ENCODE measurements at places on chromosomes 6 and 20. TPM values are rescaled to one million over a fixed set of nuclear protein-coding genes. Genes with fewer than 3 reads are reported as not detected.

Gene BHLHE23
- 2.1 TPM for total RNA-seq

Gene FHL5
- total RNA-seq, result not detected

Gene TDRD6
- total RNA-seq, result not detected

Gene SLC4A11
- 3.1 TPM for total RNA-seq

Gene APCDD1L
- 2.6 TPM for total RNA-seq

Gene HNF4A
- total RNA-seq, result 11.4 TPM

Gene C20orf144
- total RNA-seq, result 0.11 TPM

Gene VNN1
- total RNA-seq, result not detected

Gene CST7
- total RNA-seq, result not detected

Gene SLC22A2
- total RNA-seq, result 0.42 TPM

Gene OOEP
- not detected for total RNA-seq

Gene SLC16A10
- total RNA-seq, result 5.1 TPM

Gene TMC2
- total RNA-seq, result not detected

Gene RSPO3
- total RNA-seq, result not detected

Gene PNPLA1
- not detected for total RNA-seq

Gene FERMT1
- total RNA-seq, result 14.3 TPM

Gene PLCB1
- total RNA-seq, result 13.3 TPM

Gene EDN1
- 0.76 TPM for total RNA-seq

Gene CALHM5
- total RNA-seq, result 0.04 TPM

Gene EEF1A2
- 30.7 TPM for total RNA-seq

Gene MYLK2
- total RNA-seq, result 0.21 TPM

Gene CTAGE9
- not detected for total RNA-seq

All from H7 (cell line).